ENCODE measurements at places on chromosomes 3 and 15.

DNA sequence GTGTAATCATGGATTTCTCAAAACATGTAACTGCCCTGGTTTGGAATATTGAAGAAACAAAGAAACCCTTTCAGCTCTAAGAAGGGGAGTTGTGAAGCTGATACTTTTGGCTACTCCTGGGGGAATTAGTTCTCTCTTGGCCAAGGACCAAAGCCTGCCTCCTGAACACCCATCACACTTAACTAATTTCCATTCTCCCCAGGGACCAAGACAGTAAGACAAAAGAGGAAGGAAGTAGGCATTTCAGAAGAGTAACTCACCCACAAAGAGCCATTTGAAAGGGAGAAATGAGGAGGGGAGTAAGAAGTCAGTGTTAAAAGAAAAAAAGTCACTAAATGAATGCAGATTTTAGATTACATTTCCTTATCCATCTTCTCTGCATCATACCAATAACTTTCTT is 328.0 kb upstream of the SOX2 start:
- no peak for DNase-seq

DNA sequence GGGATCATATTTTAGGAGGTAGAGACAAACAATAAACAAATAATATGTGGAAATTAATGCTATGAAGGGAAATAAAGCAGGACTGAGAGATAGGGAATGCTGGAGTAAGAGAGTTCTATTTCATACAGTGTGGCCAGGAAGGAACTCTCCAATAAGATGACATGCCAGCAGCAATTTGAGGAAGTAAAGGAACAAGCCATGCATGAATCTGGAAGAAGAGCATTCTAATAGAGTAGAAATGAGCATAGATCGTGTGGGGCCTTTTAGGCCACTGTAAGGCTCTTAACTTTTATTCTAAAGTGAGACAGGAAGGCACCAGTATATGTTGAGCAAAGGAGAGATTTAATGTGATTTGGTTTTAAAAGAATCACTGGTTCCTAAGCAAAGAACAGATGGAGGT is 126.3 kb downstream of the DMXL2 start:
- DNase-seq: no peak

- DNase-seq: no peak
These were observed 298.1 kb downstream of the EPHB1 start for GRCh38 chr3:135093121-135093520.

GRCh38 chr3:165751637-165752036 is 85.6 kb downstream of the BCHE start:
- DNase-seq: no peak

- DNase-seq: no peak
These were observed 38.9 kb upstream of the CFAP20DC start for GRCh38 chr3:59088761-59089160.

- no peak for DNase-seq
These were observed 210.4 kb downstream of the MCTP2 start for GRCh38 chr15:94441760-94442159.

- DNase-seq: no peak
These were observed 324.1 kb upstream of the ICE2 start for GRCh38 chr15:60803059-60803458.

DNA sequence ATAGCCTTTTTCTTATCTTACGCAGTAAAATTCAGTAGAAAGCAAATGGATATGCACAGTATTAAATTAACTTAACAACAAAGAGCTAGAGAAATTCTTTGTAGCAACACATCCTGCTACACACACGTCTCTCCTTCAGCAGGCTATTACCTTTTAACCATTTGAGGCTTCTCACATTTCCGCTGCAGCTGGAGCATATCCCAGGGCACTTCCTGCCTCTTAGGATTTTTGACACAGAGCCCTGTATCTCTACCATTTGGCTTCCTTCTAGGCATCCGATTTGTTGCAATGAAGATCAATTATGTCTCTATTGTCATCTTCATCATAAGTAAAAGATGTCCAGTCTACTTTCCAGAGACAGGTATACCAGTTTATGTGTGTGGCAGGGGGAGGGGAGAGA is 292.4 kb upstream of the CBLB start:
- DNase-seq: no peak

- DNase-seq: no peak
These were observed 87.5 kb upstream of the MYO5C start for GRCh38 chr15:52383100-52383588.

DNA sequence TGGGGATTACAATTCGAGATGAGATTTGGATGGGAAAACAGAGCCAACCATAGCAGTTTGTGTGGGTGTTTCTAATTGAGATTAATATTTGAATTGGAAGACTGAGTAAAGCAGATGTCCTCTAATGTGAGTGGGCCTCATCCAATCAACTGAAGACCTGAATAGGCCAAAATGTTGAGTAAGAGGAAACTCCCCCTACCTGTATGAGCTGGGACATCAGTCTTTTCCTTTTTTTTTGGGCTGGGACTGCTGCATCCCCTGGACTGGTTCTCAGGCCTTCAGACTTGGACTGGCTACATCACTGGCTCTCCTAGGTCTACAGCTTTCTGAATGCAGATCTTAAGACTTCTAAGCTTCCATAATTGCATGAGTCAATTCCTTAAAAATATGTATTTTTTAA is 144.1 kb downstream of the CD47 start:
- no peak for DNase-seq

- DNase-seq: no peak
These were observed 88.9 kb downstream of the TBC1D2B start for GRCh38 chr15:77988347-77989295.

GRCh38 chr3:142990721-142991120 is 10.6 kb upstream of the U2SURP start:
- no peak for DNase-seq

DNA sequence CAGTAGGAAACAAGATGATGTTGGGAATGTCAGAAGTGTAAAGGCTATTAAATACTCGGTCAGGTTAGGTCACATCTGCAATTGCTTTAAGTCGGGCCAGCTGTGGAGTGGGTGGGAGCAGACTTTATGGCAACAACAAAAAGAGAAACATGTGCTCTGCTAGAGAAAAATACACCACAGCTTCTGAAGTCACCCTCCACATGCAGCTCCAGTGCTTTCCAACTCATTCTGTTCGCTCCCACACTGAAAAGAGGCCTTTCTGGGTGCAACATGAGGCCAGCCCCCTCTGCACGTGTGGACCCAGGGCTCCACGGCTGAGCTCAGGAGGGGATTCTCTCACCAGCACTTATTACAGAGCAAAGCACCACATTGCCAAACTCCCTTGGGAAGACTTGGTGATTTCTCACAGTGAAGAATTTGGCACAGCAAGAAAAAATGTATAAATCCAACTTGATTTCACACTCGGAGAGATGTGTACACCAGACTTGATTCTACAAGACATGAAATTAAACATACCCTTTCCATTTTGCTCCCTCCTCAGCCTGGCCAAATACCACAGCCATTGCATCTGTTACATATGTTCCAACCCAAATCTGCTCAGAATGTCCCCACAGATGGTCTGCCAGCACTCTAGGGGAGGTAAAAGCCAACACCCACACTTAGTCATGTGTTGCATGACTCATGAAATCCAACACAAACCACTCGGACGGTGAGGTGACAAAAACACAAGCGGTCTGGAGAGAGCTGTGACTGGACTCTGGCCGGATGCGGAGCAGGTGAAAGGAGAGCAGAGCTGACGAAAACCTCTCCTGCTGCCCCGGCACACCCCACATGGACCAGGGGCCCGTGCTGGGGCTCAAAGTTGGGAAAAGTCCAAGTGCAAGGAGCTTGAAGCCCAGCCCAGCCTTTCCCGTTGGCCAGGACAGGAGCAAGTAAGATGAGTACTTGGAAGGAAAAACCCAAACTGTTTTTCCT is 74.6 kb downstream of the ITGB5 start:
- DNase-seq: peak; percentile 97

DNA sequence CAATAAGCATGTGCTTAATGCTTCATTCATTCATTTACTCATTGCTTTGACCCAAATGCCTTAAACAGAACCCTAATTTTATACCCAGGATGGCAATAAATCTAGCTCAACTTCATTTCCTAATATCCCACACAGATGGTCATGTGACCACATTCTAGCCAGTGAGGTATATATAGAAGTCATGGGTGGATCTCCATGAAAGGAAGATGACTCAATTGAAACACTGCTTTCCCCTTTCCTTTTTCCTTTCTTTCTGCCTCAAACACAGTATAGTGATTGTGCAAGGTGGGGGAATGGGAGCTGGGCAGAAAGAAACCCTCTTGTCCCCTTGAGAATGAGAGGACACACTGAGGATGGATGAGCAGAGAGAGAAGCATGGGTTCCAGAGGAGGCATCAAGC is 183.5 kb upstream of the PRICKLE2 start:
- no peak for DNase-seq

DNA sequence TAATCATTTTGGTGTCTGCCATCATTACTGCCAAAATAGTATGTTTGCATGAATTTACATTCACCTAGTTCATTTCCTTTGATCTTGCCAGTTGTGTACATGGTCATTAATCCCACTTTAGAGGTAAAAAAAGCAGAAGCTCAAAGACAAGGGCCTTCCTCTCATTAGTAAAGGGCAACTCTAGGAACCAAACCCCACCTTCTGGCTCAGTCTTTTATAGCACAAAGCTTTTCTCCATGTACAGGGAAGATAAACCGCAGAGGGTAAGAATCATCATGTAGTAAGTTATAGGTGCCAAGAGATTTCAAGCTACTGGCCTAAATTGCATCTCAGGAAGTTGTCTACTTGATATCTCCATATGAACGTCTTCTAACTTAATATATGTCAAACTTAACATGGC is 19.3 kb upstream of the SPG21 start:
- peak; percentile 24 for DNase-seq

Data from fibroblast of villous mesenchyme (primary cell).